MCF 10A (cell line): ENCODE measurements at places on chromosomes 12 and 14. TPM values are rescaled to one million over a fixed set of nuclear protein-coding genes. Genes with fewer than 3 reads are reported as not detected.

Gene NR4A1
- total RNA-seq = 0.69 and 2.9 TPM in 2 replicates

Gene KSR2
- 0.02 TPM in 1 of 2 replicates, not detected in the other for total RNA-seq

Gene COCH
- total RNA-seq = 0.23 TPM in 1 of 2 replicates, not detected in the other

Gene TRHDE
- not detected in 2 replicates for total RNA-seq

Gene CLEC14A
- total RNA-seq = not detected in 2 replicates

Gene KLRC2
- 1.9 and 5.2 TPM in 2 replicates for total RNA-seq

Gene PTPRR
- 0.17 TPM in 1 of 2 replicates, not detected in the other for total RNA-seq

Gene RHOJ
- total RNA-seq = not detected in 2 replicates

Gene ST8SIA1
- total RNA-seq = 3.8 and 4.7 TPM in 2 replicates

Gene LRCOL1
- total RNA-seq = not detected in 2 replicates

Gene IQSEC3
- not detected in 2 replicates for total RNA-seq

Gene CACNA2D4
- total RNA-seq = not detected in 2 replicates

Gene DLK1
- total RNA-seq = not detected in 2 replicates

Gene LHX5
- total RNA-seq = not detected in 2 replicates

Gene INSM2
- 0.09 and 0.10 TPM in 2 replicates for total RNA-seq

Gene EPS8
- 85.3 and 96.2 TPM in 2 replicates for total RNA-seq

Gene IAPP
- total RNA-seq = not detected in 2 replicates

Gene CLEC7A
- total RNA-seq = not detected in 2 replicates

Gene IGF1
- not detected in 2 replicates for total RNA-seq

Gene ADCY6
- total RNA-seq = 21.9 and 33.2 TPM in 2 replicates

Gene RAD52
- total RNA-seq = 26.0 and 27.9 TPM in 2 replicates

Gene SERPINA5
- total RNA-seq = 0.35 TPM in 1 of 2 replicates, not detected in the other

Gene AVPR1A
- not detected in 2 replicates for total RNA-seq

Gene SRP54
- total RNA-seq = 77.4 and 108 TPM in 2 replicates

Gene PGF
- 1.3 and 2.1 TPM in 2 replicates for total RNA-seq

Gene CLEC2D
- total RNA-seq = 5.1 and 6.7 TPM in 2 replicates

Gene TMEM106C
- 39.0 and 50.0 TPM in 2 replicates for total RNA-seq
